Activated CD4-positive, alpha-beta T cell treated with anti-CD3 and anti-CD28 coated beads, Interleukin-2, amount 10 ng/mL, durations not matched to agents 7 days and 5 days (primary cell): ENCODE measurements at places on chromosomes 6 and 20. TPM values are rescaled to one million over a fixed set of nuclear protein-coding genes. Genes with fewer than 3 reads are reported as not detected.

WFDC12 gene
- total RNA-seq: not detected

BPI gene
- total RNA-seq: not detected

SPATA2 gene
- total RNA-seq: 7.4 TPM

COL9A1 gene
- total RNA-seq: not detected

RTEL1 gene
- 53.3 TPM for total RNA-seq

KCNG1 gene
- total RNA-seq: not detected

- peaks cover 35% of the 10 kb centered on the region for H3K4me1 ChIP-seq
- H3K27me3 ChIP-seq: no peaks in the 10 kb centered on the region
- DNase-seq: no peak
- peak overlapping the region; percentile 35 for H3K4me3 ChIP-seq
Measured at GRCh38 chr6:7591770-7592169, 1.8 kb downstream of the SNRNP48 start.

DNA sequence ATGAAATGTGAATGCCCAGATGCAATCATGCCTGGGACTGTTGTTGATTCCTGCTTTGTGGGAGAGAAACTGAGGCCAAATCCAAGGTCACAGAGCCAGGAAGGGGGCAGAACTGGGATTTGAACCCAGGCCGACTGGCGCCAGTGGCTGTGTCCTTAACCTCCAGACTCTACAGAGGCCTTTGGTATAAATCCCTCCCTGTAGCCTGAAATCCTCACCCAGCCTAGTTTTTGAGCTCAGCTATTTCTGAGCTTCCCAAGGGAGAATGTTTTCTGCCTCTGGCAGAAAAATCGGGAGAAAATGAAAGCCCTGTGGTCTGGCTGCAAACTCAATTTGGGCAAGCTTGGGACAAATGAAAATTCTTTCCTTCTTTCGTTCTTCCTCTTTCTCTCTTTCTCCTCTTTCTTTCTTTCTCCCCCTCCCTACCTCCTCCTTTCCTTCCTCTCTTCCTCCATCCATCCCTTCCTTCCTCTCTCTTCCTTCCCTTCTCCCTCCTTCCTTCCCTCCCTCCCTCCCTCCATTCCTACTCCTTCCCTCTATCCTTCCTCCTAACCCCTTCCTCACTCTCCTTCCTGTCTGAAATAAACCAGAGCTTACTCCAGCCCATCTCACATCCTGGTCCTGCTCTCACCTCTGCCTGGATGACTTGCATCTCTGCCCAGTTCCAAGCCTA lies 34.9 kb downstream of the SNAI1 start:
- no peak for DNase-seq
- no peak overlapping the region for H3K27ac ChIP-seq
- H3K36me3 ChIP-seq: no peaks in the 10 kb centered on the region
- H3K4me3 ChIP-seq: no peak overlapping the region

DNA sequence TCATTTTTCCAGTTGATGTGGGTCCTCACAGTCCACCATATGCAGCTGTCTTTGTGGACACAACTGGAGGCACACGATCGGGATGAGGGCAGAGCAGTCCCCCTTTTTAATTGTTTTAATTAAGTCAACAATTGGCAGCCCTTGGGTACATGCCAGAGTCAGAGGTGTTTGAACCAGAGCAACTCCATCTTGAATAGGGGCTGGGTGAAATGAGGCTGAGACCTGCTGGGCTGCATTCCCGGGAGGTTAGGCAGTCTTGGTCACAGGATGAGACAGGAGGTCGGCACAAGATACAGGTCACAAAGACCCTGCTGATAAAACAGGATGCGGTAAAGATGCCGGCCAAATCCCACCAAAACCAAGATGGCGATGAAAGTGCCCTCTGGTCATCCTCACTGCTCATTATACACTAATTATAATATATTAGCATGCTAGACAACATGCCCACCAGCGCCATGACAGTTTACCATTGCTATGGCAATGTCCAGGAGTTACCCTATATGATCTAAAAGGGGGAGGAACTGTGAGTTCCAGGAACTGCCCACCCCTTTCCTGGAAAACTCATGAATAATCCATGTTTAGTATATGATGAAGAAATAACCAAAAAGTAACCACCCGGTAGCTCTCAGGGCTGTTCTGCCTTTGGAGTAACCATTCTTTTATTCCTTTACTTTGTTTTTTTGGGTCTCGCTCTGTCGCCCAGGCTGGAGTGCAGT lies 31.8 kb upstream of the BLCAP start:
- peaks cover 17% of the 10 kb centered on the region for H3K27me3 ChIP-seq
- no peak for DNase-seq

DNA sequence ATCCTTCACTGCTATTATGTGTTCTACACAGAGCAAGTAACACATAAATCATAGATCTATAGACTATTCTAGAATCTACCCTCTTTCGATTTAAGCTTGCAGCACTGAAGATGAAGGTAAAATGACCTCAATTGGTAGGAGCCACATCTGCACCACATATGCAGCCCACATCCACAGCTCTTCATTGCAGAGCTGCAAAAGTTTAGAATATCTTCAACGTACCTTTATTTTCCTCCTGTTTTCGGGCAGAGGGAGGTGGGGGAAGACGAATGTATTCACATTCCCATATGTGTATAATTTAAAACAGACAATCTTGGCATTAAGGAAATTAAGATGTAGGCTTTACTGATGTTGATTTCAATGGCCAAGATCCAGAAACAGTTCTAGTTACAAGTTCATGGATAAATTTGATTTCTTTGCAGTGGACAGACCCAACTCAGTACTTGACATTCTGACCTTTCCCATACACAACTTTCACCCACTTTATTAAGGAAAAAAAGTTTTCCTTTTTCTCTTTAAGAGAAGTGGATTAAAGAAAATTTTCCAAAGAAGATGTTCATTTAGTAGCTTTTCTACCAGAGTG lies 14.0 kb downstream of the EPB41L2 start:
- H3K4me3 ChIP-seq: no peak overlapping the region
- DNase-seq: no peak
- peaks cover 6% of the 10 kb centered on the region for H3K36me3 ChIP-seq
- H3K27me3 ChIP-seq: no peaks in the 10 kb centered on the region

DNA sequence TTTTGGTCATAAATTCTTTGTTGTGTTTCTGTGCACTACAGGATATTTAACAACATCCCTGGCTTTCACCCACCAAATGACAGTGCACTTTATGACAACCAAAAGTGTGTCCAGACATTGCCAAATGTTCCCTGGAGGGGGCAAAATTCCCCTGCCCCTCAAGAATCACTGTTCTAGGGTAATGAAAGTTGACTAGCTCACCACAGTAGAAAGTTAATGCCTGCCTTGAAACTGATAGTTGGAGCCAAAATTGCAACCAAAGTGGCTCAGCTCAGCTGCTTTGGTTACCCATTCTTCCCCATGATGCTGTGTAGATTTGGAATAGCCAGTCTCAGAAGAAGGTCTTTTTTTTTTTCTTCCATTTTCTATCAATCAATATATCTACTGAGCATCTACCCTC lies 150.6 kb downstream of the RALGAPA2 start:
- H3K27ac ChIP-seq: no peak overlapping the region
- no peak for DNase-seq
- H3K27me3 ChIP-seq: no peaks in the 10 kb centered on the region
- H3K4me1 ChIP-seq: no peaks in the 10 kb centered on the region
- H3K36me3 ChIP-seq: peaks cover 5% of the 10 kb centered on the region
- H3K4me3 ChIP-seq: no peak overlapping the region

- no peak for DNase-seq
- no peak overlapping the region for H3K4me3 ChIP-seq
- peaks cover 85% of the 10 kb centered on the region for H3K27me3 ChIP-seq
- peaks cover 6% of the 10 kb centered on the region for H3K4me1 ChIP-seq
Measured at GRCh38 chr6:2557181-2557720, 193.5 kb downstream of the MYLK4 start.

DNA sequence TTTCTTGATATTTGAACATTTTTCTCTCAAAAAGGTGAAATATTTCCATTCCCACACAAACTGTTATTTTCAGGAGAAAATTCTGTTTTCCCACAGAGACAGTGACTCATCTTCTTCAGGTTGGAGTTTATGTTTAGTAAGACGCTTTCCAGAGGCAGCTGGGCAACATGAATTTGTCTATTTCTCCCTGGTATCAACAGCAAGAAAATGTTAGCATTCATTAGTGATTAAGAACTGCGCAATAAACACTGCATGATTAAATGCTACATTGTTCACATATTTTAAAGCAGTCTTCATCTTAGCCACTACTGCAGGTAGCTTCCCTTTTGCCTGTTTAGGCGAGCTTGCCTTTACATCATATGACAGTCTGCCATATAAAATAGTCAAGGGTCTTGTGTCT lies 295.7 kb downstream of the C6orf118 start:
- no peaks in the 10 kb centered on the region for H3K36me3 ChIP-seq
- no peaks in the 10 kb centered on the region for H3K27me3 ChIP-seq
- no peak overlapping the region for H3K4me3 ChIP-seq
- no peak overlapping the region for H3K27ac ChIP-seq
- H3K4me1 ChIP-seq: no peaks in the 10 kb centered on the region

GRCh38 chr20:9053108-9053507 lies 15.8 kb upstream of the PLCB4 start:
- no peak overlapping the region for H3K27ac ChIP-seq
- DNase-seq: no peak
- no peaks in the 10 kb centered on the region for H3K36me3 ChIP-seq
- no peak overlapping the region for H3K4me3 ChIP-seq
- peaks cover 6% of the 10 kb centered on the region for H3K4me1 ChIP-seq

DNA sequence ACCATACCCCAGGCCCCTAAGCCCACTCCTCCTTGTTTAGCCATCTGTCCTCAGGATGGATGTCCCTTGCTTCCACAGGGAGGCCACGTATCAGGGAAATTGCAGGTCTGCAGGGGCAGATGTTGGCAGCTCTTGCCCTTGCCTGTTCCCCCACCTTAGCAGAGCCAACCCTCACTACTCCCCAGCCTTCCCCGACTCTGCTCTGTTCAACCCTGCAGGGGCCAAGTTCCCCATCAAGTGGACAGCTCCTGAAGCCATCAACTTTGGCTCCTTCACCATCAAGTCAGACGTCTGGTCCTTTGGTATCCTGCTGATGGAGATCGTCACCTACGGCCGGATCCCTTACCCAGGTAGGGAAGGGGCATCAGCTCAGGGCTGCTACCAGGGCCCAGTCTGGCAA lies 10.7 kb upstream of the TM9SF4 start:
- no peaks in the 10 kb centered on the region for H3K36me3 ChIP-seq
- H3K4me1 ChIP-seq: no peaks in the 10 kb centered on the region
- H3K27ac ChIP-seq: no peak overlapping the region
- no peak overlapping the region for H3K4me3 ChIP-seq
- H3K27me3 ChIP-seq: peaks cover 7% of the 10 kb centered on the region

DNA sequence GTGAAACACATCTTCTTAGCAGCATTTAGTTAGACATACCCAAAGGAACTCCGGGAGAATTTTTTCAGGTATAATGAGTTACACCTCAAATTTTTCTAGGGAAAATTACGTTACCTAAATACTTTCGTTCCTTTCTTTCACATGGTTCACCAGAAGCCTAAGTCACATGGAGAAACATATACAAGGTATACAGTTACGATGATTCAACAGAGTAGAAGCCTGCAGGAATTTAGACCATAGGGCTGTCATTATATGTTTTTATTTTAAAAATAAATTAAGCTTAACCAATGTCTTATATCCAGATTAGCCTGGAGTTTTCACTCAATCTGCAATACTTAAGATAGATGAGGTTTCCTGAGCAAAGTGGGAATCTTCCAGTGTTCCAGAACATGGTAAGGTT lies 549.5 kb upstream of the JARID2 start:
- no peak overlapping the region for H3K4me3 ChIP-seq
- H3K27me3 ChIP-seq: no peaks in the 10 kb centered on the region
- no peak for DNase-seq
- no peaks in the 10 kb centered on the region for H3K4me1 ChIP-seq
